Small intestine (tissue), 16 donors: ENCODE measurements at places on chromosomes 5 and 9. TPM values are rescaled to one million over a fixed set of nuclear protein-coding genes. Genes with fewer than 3 reads are reported as not detected.

DOCK8 gene
- 20.8 TPM for polyA plus RNA-seq

IPPK gene
- polyA plus RNA-seq = 6.8 TPM

- peaks cover 44% of the 10 kb centered on the region for H3K27me3 ChIP-seq
- peak overlapping the region; percentile 44 for H3K27ac ChIP-seq
- no peaks in the 10 kb centered on the region for H3K36me3 ChIP-seq
- peak overlapping the region; percentile 42 for H3K4me3 ChIP-seq
Measured at GRCh38 chr5:107671742-107672210, 1.0 kb upstream of the EFNA5 start.

DNA sequence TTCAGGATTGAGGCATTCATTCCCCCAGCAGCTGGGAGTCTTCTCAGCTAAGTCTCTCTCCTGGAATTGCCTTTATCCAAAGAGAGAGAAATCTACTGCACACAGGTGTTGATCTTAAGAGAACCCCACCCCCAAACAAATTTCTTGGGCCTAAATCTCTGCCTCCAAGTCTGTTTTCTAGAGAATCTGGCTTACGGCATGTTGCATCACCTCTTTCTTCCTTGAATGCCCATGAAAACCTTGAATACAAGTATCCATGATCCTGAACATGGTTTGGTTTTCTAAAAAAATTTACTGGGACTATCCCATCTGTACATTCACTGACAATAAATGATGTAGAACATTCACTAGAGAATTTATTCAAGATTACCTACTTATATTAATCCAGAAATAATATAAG lies 401.6 kb downstream of the PDE4D start:
- peaks cover 2% of the 10 kb centered on the region for H3K4me1 ChIP-seq
- no peak for DNase-seq
- no peaks in the 10 kb centered on the region for H3K27me3 ChIP-seq
- no peak overlapping the region for H3K4me3 ChIP-seq

- H3K36me3 ChIP-seq = no peaks in the 10 kb centered on the region
- H3K27ac ChIP-seq = no peak overlapping the region
- H3K27me3 ChIP-seq = no peaks in the 10 kb centered on the region
- DNase-seq = no peak
Measured at GRCh38 chr9:96604004-96604319, 15.7 kb downstream of the CDC14B start.
